ENCODE measurements at places on chromosomes 6 and 20. TPM values are rescaled to one million over a fixed set of nuclear protein-coding genes. Genes with fewer than 3 reads are reported as not detected.

DNA sequence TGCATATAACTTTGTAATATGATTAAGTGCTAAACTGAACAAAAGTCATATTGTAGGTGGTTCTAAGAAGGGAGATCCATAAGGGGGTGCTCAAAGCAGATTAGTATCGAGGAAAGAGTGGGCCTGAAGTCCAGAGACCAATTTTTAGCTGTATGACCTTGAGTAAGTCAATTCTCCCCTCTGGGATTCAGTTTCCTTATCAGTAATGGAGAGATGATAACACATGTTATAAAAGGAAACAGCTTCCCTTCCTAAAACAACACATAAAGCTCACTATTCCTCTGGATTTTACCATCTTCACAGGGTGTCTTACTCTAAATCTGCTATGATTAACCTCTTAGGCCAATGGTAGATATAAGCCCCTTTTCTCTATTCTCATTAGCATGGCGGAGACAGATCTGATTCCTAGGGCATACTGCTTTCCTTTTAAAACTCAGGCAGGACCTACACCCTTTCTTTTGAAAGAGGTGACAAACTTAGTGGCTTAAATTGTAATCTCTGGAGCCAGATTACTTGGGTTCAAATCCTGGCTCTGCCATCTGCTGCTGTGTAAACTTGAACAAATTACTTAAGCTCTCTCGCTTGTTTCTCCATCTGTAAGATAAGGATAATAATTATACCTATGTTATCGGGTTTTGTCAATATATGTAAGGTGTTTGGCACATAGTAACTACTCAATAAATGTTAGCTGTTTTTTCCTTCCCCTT is 39.5 kb downstream of the ACSS2 start:
- DNase-seq, result no peak

DNA sequence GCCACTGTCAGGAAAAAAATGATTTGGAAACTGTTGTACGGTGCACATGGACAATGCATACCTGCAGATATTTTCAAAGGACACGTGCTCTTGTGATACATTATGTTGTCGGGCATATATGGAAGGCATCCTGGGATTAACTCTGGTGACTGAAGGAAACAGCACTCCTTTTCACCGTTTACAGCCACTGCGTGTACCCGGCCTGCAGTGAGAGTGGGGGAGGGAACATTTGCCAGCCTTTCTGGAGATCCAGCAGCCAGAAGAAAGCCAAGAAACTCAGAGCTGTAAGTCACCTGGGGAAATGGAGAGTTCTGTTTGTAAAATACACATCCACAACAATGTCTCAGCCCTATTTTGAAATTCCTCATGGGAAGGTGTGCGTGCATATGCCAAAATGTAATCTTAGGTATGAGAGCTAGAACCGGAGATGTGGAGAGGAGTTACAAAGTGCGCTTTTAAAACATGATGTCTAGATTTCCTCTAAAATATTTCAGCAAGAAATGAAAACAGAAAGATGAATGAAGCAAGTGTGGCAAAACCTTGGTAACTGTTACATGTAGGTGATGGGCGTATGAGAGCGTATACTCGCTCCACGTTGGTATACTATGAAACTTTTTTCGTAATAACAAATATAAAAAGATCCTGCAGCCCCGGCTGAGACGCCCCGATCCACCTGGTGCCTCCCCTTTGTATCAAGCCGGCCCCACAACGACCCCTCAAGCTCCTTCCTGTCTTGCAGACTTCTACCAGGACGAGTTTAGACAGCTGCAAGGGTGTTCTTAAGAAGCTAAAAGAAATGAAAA is 8.6 kb upstream of the FOXF2 start:
- DNase-seq, result no peak

DNA sequence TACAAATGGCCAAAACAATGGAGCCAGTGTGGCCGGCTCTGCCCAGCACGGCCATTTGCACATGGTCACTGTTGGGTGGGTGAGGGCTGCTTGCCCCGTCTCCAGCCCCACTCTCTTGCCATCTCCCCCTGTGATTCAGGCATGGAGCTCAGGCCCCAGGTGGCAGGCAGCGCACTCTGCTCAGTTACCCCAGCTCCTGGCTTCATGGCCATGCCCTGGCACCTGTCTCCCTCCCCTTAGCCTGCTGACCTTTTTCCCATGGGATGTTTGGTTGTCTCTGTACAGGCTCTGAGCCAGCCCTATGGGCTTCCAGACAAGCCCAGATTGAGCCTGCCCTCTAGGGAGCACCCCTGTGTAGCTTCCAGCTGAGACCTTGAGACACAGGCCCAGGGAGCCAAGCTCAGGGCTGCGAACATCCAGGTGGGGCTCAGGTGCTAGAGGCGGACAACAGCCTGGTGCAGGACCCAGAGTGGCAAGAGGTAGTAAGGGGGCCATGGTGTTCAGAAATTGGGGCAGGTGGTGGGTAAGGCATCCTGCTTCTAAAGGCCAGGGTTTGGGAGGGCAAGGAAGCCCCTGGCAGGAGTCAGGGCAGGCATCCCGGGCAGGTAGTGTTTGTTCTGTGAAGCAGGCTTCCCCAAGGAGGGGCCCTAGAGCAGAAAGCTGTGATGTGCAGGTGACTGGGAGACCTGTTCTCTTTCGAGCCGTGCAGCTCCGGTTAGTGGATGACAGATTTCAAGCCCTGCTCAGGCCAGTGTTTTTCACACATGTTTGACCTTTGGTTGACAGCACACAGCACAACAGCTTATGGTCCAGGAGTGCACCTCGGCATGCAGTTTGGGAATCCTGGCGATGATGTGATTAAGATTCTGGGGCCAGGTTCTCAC is 17.7 kb downstream of the SYNJ2 start:
- no peak for DNase-seq

DNA sequence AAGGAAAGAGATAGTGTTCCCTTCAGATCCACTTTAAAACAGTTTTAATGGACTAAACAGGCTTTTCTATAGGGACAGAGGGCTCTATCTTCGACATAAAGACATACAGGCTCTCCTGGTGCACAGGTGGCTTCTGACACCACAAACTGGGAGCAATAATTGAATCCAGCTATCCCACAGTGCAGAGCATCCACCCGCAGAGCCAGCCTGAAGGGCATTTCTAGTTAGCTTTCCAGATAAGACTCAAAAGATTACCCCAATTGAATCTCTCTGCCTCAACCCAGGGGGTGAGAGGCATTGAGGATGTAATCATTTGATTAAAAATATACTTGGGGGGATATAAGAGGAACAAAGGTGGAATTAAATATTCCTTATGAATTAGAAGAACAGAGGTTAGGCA is 64.8 kb upstream of the BEND3 start:
- no peak for DNase-seq

GRCh38 chr6:2756687-2757224 is 6.0 kb upstream of the MYLK4 start:
- no peak for DNase-seq

BMP2 gene
- total RNA-seq, result 0.27 TPM

SLC12A5 gene
- total RNA-seq, result 1.9 TPM

NR2E1 gene
- not detected for total RNA-seq

LINC00237 gene
- not detected for total RNA-seq

HLA-DQB2 gene
- 3.2 TPM for total RNA-seq

HNF4A gene
- total RNA-seq, result under 0.01 TPM
